ENCODE measurements at places on chromosomes 11 and 22.

DNA sequence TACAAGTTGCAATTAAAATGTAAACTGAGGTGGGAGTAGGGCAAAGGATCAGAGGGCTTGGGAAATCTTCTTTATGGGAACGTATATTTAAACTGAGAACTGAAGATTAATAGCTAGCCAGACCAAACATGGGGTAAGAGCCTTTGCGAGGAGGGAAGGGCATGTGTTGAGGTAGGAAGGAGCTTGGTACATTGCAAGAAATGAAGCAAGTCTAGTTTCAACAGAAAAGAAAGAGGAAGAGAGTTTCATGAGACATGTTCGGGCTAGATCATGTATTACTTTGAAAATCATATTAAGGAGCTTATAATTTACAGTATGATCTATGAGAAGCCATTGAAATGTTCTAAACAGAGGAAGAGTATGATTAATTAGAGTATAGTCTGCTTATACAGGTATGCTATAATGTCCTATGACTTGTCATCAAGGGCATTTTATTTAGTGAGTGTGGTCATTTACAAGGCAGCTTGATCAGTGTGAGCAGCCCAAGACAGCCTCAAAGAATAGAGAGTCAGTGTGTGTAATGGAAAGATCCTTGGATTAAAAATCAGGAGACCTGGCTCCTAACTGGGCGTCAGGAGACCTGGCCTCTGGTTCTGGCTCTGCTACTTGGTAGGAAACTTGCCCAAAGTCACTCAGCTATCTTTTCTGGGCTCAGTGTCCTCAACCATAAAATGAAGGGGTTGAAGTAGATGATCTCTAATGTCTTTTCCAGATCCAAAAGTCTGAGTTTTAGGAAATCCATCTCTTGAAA is 10.9 kb downstream of the GAS2 start:
- DNase-seq = no peak

DNA sequence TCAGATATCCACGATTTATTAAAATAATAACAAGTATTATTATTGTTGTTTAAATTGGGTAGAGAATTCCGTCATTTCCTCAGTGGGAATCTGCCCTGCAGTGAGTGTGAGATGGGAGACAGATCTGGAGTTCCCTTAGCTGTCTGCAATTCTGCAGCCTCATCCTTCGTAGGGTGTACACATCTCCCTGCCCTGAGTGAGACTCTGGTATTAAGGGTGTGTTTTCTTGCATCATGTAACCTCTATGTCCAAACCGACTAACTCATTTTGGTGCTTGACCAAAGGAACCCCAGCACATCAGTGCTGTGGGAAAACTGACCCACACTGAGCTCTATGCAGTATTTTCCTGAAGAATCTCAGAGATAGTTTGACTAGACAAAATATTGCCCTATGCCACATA is 157.6 kb downstream of the LDLRAD3 start:
- no peak for DNase-seq

DNA sequence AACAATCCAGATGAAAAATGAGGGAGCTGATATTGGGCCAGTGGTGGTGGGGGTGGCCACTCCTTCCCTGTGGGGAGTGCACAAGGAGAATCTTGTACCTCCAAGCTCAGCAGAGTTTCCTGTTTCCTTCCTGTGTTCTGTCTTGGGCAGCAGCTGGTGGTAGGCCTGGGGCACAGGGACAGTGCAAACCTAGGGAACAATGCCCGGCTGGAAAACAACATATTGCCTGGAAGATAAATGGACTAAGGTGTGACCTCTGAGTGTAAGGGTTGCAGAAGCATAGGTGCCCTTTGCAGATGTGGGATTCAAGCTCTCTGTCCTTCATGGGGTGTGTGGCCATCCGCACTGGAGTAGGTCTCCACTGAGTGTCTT is 5.8 kb upstream of the JAM3 start:
- no peak for DNase-seq

- DNase-seq = no peak
Observed at GRCh38 chr11:31655483-31655882, 145.9 kb downstream of the ELP4 start.

DNA sequence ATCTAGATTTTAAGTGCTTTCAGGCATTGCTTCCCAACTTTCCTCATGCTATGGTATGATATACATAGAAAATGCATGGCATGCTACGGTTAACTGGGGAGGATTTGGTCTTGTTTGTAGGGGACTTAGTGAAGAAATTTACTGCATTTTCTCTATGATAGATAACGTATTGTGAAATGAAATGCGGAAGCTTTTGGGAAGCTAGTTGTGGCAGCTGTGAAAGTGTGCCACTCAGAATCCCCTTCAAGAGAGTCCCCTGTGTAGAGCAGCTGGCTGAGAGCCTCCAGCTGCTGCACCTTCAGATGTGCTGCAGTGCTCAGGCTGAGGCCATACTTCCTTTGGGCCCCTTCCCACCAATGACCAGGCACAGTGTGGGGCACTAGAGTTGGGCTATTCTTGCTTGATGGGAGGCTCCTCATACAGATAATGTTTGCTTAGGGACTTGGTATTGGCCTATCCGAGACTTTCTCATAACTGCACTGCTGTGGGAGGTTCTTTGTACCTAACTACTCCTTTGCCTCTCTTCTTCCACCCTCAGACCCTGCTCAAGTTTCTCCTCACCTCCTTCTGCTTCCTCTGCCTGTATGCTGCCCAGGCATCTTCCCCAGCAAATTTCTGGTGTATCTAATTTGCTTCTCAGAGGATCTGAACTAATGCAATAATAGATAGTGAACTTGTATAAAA is 67.3 kb downstream of the HIPK3 start:
- no peak for DNase-seq

Measured in dorsolateral prefrontal cortex (tissue), 122 donors.